Stimulated activated CD8-positive, alpha-beta memory T cell treated with anti-CD3 and anti-CD28 coated beads, Interleukin-7, amount 100 ng/mL, for 4 hours (primary cell): ENCODE measurements at places on chromosomes 11 and 22.

- DNase-seq = no peak
These were observed 237.6 kb upstream of the CCDC179 start for GRCh38 chr11:23097891-23098290.

- no peak for DNase-seq
These were observed 14.3 kb downstream of the BIRC2 start for GRCh38 chr11:102361086-102362031.

- no peak for DNase-seq
These were observed 108.7 kb downstream of the CTTN start for GRCh38 chr11:70506986-70507385.

DNA sequence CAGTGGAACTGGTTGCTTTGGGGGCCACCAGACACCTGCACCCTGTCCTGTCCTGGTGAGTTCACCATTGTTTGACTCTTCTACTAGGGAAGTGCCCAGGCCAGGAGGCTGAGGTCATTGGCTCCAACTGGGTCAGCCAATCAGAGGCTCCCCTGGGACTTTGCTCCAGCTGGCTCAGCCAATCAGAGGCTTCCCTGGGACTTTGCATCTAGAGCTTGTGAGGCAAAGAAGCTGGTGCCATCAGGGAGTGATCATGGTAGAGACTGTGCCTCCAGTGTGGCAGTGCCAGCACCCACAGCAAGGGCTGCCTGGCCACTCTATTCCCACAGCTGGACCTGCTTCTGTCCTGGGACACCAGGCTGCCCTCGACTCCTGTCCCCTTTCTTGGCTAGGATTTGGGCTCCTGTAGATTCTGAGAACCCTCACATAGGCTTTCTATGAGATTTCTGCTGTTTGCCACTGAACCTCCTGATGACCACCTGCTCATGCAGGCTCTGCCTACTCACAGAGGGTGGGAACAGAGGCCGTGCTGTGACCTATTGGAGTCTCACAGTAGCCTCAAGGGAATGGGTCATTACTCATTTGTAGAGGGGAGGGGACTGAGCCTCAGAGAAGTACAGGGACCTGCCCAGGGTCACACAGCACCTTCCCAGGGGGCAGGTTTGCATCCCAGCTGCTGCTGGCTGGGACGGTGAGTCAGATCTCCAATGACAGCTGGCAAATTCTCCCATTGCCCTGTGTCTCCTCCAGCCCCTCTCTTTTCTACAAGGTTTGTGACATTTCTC, 59.2 kb upstream of the SHISAL1 start:
- DNase-seq = no peak

GRCh38 chr11:109865548-109866186, 227.5 kb upstream of the ZC3H12C start:
- DNase-seq = no peak

DNA sequence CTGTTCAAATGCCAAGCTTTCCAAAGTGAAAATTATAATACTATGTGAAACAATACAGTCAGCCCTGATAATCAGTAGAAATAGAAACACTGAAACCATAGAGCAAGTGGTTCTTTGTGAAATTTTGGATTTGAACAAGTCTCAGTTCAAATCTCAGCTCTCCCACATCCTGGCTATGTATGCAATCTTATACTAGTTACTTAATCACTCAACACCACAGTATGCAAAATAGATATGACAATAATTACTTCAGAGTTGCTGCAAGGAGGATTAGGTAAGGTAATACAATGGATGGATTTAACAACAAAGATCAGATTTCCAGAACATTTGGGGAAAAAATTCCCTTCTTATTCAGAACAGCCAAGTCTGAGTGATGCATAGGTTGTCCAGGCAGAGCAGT, 851.8 kb upstream of the CCDC90B start:
- DNase-seq = no peak

DNA sequence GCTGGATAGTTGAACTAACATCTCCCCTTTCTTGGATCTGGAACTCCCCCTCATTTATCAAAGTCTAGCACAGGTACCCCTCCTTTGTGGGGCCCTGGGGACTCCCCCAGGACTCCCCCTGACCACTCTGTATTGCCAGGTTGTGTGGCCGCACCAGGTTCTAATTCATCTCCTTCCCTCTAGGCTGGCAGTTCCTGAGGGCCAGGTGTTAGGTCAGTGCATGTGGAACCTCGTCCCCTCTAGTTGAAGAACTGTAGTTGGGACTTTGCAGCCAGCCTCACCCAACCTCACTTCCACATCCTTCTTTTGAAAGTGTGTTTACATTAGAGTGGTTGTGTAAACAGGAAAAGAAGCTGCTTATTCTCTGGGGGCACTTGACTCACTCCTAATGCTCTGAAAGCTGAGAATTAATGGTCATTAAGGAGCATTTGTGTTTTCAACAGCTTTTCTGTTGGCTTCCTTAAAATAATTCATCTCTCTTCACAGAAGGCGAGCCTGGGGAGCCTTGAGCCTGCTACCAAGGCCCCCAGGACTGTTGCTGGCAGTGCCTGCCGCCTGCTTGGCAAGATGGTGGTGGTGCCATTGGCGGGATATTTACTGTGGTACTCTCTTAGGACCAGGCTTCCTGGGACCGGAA, 11.8 kb downstream of the UPB1 start:
- DNase-seq = no peak

GRCh38 chr22:26054841-26055605, 114.2 kb upstream of the SEZ6L start:
- no peak for DNase-seq
